ENCODE measurements at places on chromosomes 7 and 10. TPM values are rescaled to one million over a fixed set of nuclear protein-coding genes. Genes with fewer than 3 reads are reported as not detected.

IL6 gene
- not detected for total RNA-seq

- no peak for DNase-seq
Measured at GRCh38 chr7:106545275-106545674, 115.7 kb downstream of the CCDC71L start.

PNLIPRP1 gene
- total RNA-seq = not detected

HOXA9 gene
- total RNA-seq = 8.7 TPM

PTER gene
- 5.8 TPM for total RNA-seq

NPSR1 gene
- not detected for total RNA-seq

MOGAT3 gene
- total RNA-seq = not detected

DNA sequence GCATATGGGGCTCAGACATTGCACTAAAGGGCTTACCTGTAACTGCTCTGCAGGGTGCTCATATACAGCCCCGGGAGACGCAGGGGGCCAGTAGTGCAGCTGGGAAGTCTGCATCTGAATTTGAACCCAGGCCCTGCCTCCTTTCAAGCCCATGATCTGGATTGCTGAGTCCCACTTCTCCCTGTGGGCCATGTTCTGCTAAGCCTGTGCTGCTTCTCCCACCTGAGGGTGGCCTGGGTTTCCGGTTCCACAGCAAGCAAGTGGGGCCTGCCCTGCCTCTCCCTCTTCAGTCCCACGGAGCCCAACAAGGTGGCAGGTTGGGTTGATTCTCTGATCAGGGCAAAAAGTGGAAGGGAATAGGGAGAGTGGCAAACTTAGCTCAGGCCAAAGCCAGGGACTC lies 56.6 kb upstream of the GDF10 start:
- DNase-seq = no peak

COBL gene
- total RNA-seq = 0.46 TPM

GRCh38 chr7:121494516-121494915 lies 98.4 kb upstream of the FAM3C start:
- no peak for DNase-seq

VPS50 gene
- total RNA-seq = 32.5 TPM

All from LHCN-M2 (cell line).